ENCODE measurements at places on chromosomes 2 and 18.

- no peak for DNase-seq
These were observed 42.9 kb upstream of the MYO1B start for GRCh38 chr2:191202209-191202721.

GRCh38 chr2:137913169-137913568 is 51.1 kb upstream of the HNMT start:
- DNase-seq: no peak

DNA sequence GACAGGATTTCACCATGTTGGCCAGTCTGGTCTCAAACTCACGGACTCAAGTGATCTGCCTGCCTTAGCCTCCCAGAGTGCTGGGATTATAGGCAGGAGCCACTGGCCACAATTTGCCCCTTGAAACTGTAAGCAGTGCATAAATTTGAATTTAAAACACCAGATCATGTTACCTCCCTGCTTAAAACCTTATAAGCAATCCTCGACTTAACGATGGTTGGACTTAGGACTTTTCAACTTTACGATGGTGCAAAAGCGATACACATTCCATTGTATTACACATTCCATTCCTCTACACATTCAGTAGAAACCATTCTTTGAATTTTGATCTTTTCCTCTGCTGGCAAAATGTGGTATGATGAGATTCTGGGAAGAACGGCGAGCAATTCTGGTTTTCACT is 23.2 kb upstream of the EFR3B start:
- DNase-seq: no peak

GRCh38 chr2:173400760-173401159 is 46.1 kb downstream of the CDCA7 start:
- no peak for DNase-seq

- DNase-seq: no peak
These were observed 862.1 kb upstream of the CELF4 start for GRCh38 chr18:38427736-38428135.
